H9 (cell line): ENCODE measurements at places on chromosomes 2 and 18. TPM values are rescaled to one million over a fixed set of nuclear protein-coding genes. Genes with fewer than 3 reads are reported as not detected.

Gene ACTG2
- total RNA-seq, result 1.4 and 1.5 TPM in 2 replicates

DNA sequence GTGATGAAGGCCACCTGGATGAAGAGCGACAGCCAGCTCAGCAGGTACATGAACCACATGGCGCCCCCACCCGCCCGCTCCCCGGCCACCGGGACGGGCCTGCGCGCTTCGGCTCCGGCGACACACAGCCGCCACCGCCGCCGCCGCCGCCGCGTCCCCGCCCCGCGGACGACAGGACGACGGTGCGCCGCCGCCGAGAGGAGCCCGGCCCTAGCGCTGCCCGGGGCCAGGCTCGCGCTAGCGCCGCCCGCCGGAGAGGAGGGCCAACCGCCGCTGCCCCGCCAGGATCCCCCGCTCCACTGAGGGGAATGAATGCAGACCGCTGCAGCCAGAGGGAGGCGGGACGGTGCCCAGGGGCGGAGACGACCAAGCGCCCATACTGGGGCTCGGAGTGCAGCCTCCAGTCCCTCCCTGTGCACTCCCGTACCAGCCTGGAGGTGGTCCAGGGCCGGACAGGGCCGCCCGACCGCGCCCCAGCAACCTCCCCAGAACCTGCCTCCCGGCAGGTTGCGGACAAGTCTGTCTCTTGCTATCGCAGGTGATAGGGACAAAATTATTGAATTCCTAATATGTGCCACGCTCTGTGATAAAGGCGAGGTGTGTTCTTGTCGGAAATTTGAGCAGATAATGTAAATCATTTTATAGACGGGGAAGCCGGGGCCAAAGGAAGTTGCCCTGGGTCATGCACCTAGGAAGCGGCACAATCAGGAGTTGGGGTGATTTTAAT lies at the start of gene TEX261:
TEX261 (minus strand) TSS at position 175 of the 727 bp plus-strand sequence; CDS start at position 59, 116 bp downstream.
- H3K27ac ChIP-seq, result no peak within 1 kb of the TSS
- H3K36me3 ChIP-seq, result peaks cover 4% of the 10 kb centered on the region; the same call in 1 of the 2 replicates
- H3K4me3 ChIP-seq, result peak within 1 kb of the TSS; percentile 95
- H3K4me1 ChIP-seq, result no peaks in the 10 kb centered on the region
- no peaks in the 10 kb centered on the region for H3K27me3 ChIP-seq
- peak; percentile 92 for DNase-seq

Gene C1QL2
- 0.81 and 0.90 TPM in 2 replicates for total RNA-seq

DNA sequence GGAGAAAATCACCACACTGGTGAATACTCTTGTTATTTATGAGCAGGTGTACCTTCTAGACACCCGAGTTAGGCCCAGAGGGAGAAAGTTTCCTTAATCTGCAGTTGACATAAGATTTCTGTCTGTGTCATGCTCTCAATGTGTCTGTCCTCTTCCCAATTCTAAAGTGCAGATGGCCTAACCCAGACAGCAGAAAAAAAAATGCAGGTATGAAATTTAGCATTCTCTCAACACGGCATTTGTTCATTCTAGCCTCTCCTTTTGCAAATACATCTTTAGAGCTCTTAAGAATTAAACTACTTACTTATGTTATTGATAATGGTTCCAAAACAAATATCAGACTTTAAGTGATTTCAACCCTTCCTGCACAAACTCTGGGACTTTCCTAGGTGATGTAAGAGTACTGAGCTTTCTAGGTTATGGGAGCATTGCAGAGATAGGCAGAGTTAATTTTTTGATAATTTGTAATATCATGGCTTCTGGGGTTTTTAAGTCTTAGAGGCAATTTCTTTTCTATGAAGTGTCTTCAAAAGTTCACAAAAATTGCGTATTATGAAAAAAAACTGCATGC lies 32.9 kb upstream of the ITGB6 start:
- no peak overlapping the region for H3K4me3 ChIP-seq
- H3K36me3 ChIP-seq, result no peaks in the 10 kb centered on the region
- DNase-seq, result no peak
- no peaks in the 10 kb centered on the region for H3K27me3 ChIP-seq
- no peaks in the 10 kb centered on the region for H3K4me1 ChIP-seq
- no peak overlapping the region for H3K27ac ChIP-seq

GRCh38 chr2:221558107-221558506 lies 14.0 kb downstream of the EPHA4 start:
- H3K27me3 ChIP-seq, result no peaks in the 10 kb centered on the region
- H3K36me3 ChIP-seq, result no peaks in the 10 kb centered on the region; the same call in 2 of the 3 replicates
- H3K4me3 ChIP-seq, result no peak overlapping the region

Gene COL3A1
- total RNA-seq, result not detected in 2 replicates

DNA sequence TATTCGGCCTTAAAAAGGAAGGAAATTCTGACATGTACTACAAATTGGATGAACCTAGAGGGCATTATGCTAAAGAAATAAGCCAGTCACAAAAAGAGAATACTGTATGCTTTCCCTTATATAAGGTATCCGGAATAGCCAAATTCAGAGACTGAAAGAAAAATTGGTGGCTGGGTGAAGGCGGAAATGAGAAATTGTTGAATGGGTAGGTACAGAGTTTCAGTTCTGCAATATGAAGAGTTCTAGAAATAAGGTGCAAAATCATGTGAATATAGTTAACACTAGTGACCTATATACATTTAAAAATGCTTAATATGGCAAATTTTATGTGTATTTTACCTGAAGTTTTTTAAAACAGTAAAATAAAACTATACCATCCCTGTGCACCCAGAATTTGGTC lies 43.1 kb downstream of the RMP24 start:
- no peaks in the 10 kb centered on the region; the same call in 2 of the 3 replicates for H3K36me3 ChIP-seq
- no peak for DNase-seq
- H3K4me1 ChIP-seq, result no peaks in the 10 kb centered on the region
- no peak overlapping the region for H3K4me3 ChIP-seq
- no peaks in the 10 kb centered on the region for H3K27me3 ChIP-seq

DNA sequence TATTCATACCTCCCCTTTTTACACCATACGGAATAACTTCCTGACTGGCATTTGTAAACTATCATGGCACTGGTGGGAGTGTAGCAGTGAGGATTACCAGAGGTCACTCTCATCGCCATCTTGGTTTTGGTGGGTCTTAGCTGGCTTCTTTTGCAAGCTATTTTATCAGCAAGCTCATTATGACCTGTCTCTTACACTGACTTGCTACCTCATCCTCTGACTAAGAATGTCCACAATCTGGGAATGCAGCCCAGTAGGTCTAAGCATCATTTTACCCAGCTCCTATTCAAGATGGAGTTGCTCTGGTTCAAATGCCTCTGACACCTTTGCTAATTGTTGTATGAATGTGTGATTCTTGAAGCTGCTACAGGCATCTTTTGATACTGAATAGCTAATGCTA lies 950.8 kb upstream of the SLC39A10 start:
- no peaks in the 10 kb centered on the region for H3K4me1 ChIP-seq
- no peaks in the 10 kb centered on the region for H3K36me3 ChIP-seq
- H3K4me3 ChIP-seq, result no peak overlapping the region
- DNase-seq, result no peak

DNA sequence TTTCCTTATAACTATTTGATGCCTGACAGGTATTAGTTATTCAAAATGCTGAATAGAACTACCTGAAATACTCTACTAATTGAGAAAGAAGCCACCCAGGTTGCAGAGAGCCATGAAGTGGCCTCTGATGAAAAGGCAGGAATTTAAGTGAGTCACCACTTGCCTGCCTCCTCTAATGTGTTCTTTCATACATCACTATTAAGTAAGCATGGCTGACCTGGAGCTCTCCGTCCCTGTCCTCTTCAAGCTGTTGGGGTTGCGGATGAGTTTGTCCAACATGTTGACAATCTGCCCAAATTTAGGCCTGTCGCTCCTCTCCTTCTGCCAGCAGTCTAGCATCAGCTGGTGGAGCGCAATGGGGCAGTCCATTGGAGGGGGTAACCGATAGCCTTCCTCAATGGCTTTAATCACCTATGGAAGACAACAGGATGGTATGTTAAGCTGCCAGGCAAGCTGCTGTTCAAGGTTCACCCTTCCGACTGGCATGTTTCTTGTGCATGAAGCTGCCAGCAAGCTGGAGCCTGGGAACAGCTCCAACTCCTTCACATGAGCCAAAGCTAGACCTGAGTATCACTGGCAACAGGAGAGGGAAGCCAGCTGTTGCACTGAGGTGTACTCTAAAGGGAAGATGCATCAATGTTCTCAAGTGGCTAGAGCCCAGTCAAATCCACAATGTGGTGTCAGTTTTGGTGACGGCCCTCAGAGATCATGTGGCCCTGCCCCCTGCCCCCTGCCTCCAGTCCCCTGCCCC lies 142.2 kb downstream of the EPHA4 start:
- no peaks in the 10 kb centered on the region for H3K4me1 ChIP-seq
- no peak for DNase-seq
- H3K27me3 ChIP-seq, result no peaks in the 10 kb centered on the region

GRCh38 chr2:3044587-3045317 lies 332.9 kb downstream of the EIPR1 start:
- H3K36me3 ChIP-seq, result no peaks in the 10 kb centered on the region; the same call in 2 of the 3 replicates
- no peaks in the 10 kb centered on the region for H3K4me1 ChIP-seq
- H3K27me3 ChIP-seq, result no peaks in the 10 kb centered on the region

Gene POTEJ
- total RNA-seq, result not detected in 2 replicates

DNA sequence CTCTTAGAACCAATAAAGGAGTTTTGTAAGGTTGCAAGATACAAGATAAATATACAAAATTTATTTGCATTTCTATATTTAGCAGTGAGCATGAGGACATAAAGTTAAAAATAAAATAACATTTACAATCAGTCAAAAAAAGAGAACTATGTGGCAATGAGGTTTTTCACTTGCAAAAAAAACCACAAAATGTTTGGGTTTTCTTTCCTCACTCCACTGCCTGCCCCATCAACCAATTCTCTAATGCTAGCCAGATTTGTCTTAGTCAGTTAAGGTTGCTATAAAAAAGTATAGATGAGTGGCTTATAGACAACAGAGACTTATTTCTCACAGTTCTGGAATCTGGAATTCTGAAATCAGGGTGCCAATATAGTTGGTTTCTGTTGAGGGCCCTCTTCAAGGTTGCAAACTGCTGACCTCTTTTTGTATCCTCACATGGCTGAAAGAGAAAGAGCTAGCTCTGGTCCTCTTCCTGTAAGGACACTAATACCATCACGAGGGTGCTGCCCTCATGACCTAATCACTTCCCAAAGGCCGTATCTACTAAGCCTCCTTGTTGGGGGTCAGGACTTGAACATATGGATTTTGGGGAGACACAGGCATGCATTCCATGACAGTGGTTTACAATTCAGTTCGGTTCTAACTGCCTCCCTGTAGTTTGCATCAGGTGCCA lies 566.2 kb downstream of the GALR1 start:
- H3K4me3 ChIP-seq, result no peak overlapping the region
- H3K36me3 ChIP-seq, result no peaks in the 10 kb centered on the region
- no peak for DNase-seq
- no peak overlapping the region for H3K27ac ChIP-seq
- no peaks in the 10 kb centered on the region for H3K27me3 ChIP-seq
